ENCODE measurements at places on chromosomes 7 and 10.

DNA sequence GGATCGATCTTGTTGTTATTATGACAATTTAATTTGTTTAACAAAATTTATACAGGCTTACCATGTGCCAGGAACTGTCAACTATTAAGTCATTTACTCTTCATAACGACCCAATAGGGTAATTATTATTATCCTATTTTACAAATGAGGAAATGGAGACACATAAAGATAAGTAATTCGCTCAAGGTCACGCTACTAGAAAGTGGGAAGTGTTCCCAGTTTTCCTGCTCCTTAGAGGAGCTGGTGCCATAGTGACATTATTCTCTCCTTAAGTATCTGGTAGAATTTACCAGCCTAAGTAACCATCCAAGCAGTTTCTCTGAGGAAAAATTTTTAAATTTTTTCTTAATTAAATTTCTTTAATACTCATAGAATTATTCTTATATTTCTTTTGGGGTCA is 360.9 kb upstream of the RNF32 start:
- no peak for DNase-seq

GRCh38 chr7:70647801-70648498 is 484.0 kb upstream of the GALNT17 start:
- peak; percentile 70 for DNase-seq

DNA sequence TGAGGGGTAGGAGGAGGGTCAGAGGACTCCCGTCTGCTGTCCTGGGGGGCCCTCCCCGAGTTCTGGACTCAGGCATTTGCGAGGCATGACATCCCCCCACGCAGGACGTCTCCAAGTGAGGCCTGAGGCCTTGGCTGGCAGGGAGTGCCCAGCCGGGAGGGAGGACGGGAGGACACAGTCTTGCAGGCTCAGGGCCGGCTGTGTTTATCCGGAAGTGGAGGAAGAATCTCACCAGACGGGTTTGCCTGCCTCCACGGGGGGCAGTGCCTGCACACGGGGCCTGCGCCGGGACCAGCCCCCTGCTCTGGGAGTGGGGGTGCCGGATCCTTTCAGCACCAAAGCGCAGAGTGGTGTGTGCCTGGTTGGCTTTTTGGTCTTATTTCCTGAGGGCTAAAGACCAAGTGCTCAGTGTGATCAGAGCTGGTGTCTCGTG is 10.9 kb downstream of the PWWP2B start:
- DNase-seq = no peak

- DNase-seq = no peak
Observed at GRCh38 chr7:138468244-138469123, 8.4 kb downstream of the TRIM24 start.

DNA sequence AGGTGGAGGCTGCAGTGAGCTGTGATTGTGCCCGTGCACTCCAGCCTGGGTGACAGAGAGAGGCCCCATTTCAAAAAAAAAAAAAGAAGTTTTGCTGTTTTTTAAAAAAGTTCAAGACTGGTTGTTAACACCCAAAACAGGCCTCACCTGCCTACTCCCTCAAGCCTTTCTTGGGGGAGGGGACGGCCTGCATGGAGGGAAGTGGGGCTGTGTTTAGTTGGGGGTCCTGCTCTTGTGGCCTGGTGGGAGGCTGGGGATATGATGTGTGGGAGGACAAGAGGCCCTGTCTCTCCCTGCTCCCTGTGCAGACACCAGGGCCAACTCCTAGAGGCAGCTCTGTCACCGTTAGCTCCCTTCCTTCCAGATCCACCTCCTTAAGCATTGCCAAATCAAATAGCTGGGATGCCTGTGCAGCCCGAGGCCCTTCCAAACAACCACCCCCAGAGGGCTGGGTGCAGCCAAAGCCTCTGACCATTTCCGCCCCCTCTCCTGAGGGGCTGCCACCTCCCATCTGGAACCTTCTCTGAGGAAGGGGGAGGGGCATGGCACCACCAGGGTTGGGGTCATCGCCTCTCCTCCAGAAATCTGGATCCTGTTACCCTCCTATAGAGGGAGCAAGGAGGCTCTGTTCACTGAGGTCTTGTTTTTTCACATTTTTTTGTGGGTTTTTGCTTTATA is 32.9 kb upstream of the ANKRD2 start:
- no peak for DNase-seq

DNA sequence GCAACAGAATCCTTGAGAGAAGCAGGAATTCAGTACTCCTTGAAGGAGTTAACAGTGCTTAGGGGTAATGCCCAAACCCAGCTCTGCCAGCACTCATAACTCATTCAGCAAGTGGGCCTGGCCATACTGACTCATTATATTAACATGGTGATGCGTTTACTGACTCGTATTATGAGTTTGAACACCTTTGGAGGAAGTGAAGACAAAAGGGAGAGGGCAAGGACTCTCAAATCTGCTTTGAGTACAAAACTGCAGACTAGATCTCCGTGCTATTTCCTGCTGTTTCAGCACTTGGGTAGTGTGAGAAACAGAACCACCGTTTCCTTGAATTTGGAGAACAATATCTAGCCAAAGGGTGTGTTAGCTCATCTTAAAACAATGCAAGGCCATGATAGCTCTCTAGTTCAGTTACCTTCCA is 30.8 kb downstream of the SLC16A9 start:
- DNase-seq = no peak

GRCh38 chr10:2122431-2123124 is 385.3 kb upstream of the ADARB2 start:
- DNase-seq = no peak

Data from stimulated activated CD8-positive, alpha-beta memory T cell treated with anti-CD3 and anti-CD28 coated beads, Interleukin-7, amount 100 ng/mL, for 1 hour (primary cell).